ENCODE measurements at places on chromosomes 4 and X.
A peak's percentile ranks its signal among the peaks of the same experiment; 100 is the strongest.

DNA sequence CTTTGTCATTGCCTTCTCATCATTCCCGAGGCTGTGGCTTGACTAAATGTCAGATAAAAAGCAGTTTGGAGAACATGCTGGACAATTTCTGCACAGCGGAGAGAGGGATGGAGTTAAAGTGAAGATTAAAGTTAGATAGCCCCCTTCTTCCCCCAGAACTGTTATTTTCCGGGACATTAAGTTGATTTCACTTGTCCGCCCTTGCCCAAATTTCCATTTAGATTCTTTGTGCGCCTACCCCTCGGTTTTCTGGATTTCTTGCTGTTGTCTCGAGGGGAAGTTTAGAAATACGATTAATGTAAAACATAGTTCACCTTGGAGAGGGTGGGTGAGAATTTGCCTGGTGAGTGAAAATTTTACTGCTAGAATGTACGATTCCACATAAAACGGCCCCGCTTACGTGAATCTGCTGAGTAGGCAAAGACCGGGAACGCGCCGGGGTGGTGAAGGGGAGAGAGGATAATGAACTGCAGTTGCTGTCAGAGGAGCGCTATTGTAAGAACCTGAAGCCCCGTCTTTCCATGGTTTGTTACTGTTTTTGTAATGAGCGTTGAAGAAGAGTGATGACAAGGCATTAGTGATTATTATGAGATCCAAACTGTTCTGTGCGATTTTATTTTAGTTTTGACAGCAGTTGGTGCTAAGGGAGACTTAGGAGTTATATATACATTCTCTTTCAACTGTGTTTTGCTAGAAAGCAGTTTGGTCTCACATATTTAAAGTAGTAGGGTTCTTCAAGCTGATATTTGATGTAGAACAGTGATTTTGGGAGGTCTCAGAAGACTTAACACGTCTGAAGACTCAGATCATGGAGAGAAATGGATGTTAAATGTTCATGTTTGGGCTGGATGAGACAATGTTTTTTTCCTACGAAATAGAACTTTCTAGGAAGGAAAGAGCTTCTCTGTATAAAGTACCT, 73.0 kb downstream of the AFF1 start:
- peak; percentile 14 for DNase-seq

DNA sequence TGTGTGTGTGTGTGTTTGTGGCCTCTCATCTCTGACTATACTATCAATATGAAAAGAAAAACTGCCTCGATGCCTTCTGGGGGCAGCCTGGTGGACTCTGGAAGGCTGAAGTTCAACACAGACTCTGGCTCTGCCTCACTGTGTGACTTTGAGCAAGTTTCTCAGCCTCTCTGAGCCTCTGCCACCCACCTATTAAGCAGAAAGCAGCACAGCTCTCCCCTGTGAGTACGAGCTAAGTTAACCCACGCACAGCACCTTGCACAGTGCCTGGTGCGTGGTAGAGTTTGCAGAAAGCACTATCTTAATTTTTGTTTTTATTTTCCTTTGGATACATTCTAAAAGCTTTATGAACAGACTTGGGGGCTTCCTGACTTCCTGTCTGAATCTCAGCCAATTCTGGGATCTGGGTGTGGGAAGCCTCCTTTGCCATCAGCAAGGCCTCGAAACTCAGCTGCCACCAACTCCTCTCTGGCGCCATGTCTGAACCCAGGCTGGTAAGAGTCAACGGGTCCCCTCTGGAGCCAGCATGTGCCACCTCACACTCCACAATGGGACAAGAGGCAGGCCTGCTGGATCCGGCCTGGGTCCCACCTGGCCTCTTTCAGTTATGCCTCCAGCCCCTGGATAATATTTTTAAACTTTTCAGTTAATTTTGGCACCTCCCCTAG, 57.3 kb downstream of the JAKMIP1 start:
- DNase-seq, result no peak

DNA sequence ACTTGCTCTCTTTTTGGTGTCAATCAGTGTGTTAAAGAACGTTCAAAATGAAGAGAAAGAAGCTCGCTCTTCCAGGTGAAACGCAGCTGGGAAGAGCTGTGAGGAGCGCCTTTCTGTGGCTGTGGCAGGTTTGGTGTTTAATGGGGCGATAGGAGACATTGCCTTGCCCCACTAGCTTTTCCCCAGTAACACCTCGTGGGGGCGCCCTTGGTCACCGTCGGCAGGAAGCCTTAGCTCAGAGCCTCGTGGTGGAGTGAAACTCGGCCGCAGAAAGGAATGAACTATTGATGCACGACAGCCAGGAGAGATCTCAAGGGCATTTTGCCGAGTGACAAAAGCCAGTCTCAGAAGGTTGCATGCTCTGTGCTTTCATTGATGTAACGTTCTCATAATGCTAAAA, 65.1 kb downstream of the GPR143 start:
- DNase-seq, result no peak

DNA sequence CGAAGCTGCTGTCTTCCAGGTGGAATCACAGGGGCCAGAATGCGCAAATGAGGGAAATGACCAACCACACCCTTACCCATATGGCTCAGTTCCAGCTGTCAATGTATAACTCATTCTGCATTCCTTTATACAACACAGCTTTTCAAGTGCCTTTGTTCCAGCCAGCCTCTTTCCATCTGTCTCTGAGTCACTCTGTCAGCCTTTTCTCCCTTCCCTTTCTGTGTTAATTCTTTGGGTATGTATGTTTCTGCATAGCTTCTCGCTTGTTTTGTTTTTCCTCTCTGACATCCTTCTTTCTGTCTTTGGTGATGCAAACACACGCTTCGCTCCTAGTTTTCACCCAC, 54.5 kb downstream of the RS1 start:
- no peak for DNase-seq

- DNase-seq, result no peak
Observed at GRCh38 chrX:54920610-54921426, at the start of gene TRO. Gene TRO (plus strand): TSS chrX:54920824. CDS start chrX:54922247, 1,423 bp downstream.

GRCh38 chr4:189304809-189305208, 635.9 kb upstream of the FRG1 start:
- DNase-seq, result no peak

DNA sequence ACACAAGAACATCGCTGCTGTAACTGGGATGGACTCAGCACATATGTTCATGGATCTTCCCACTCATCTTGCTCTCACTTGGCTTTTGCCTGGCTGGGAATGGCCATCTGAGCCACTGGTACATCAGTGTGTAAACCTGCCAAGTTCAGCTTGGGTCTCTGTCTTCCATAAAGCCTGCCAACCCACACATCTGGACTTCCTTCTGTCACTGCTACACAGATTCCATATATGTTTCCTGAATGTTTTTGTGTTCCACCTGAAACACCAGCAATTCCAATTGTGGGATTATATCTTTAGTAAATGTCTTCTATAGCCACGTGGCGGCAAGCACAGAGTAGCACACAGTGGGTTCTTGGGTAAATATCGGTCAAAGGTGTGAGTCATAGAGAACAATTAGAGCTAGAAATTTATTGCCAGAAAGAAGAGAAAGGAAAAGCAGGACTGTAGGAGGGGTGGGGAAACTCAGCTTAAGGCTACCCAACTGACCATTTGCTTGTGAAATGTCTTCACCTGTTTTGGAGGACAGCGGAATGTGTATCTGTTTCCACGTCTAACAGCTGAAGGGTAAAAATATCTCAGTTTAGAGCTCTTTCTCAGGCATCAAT, 125.9 kb downstream of the MFAP3L start:
- DNase-seq, result no peak

DNA sequence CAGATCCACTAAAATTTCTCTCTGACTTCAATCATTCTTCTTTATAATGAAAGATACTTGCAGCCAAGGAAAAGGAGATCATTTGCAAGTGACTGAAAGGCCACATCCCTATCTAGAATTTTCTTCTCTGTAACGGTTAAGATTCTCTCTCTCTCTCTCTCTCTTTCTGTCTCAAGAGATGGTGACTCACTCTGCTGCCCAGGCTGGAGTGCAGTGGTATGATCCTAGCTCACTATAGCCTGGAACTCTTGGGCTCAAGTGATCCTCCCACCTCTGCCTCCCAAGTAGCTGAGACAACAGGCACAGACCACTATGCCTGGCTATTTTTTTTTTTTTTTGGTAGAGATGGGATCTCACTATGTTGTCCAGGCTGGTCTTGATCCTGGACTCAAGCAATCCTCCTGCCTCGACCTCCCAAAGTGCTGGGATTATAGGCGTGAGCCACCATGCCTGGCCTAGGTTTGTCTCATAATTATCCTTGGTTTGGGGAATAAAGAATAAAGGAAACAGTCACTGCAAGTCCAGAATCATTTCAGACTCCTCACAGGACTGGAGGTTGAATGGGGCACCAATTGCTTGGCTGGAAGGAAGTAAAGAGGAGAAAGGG, 33.3 kb upstream of the GALNT7 start:
- DNase-seq, result no peak

DNA sequence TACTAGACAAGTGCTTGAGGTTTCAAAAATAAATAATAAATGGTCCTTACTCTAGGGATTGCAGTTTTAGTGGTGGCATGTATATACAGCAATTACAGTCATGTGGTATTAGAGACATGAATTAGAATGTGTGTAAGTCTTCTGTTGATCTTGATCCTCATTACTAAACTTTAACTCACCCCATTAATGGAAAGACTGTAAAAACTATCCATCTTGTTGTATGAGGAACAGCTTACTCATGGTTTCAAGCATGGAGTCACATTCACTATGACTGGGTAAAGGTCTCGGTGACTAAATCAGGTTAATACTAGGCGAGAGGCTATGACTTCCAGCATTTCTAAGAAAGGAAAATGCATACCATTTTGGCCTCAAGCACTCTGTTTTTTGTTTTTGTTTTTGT, 107.0 kb upstream of the HPGD start:
- DNase-seq, result no peak

GRCh38 chr4:5753366-5753765, 42.4 kb downstream of the EVC start:
- DNase-seq, result no peak

- DNase-seq, result no peak
Observed at GRCh38 chr4:157674699-157675098, 454.2 kb downstream of the GRIA2 start.

DNA sequence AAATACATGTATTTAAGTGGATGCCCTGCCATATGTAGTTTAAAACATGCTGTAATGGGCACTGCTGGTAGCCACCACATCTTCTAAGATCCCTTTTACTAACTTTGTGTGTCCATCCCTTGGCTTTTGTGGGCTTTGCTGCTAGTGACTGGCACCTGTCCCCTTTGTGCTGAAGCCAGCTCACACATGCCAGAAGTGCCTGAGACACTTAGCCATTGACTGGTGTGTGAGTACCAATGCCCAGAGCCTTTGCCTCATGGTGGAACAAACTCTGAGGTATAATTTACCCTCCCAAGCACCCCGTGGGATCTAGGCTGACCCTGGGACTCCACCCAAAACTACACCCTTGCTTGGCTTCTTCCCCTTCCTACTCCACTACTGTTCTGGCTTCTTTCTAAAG, 33.0 kb downstream of the ARHGAP6 start:
- DNase-seq, result no peak

DNA sequence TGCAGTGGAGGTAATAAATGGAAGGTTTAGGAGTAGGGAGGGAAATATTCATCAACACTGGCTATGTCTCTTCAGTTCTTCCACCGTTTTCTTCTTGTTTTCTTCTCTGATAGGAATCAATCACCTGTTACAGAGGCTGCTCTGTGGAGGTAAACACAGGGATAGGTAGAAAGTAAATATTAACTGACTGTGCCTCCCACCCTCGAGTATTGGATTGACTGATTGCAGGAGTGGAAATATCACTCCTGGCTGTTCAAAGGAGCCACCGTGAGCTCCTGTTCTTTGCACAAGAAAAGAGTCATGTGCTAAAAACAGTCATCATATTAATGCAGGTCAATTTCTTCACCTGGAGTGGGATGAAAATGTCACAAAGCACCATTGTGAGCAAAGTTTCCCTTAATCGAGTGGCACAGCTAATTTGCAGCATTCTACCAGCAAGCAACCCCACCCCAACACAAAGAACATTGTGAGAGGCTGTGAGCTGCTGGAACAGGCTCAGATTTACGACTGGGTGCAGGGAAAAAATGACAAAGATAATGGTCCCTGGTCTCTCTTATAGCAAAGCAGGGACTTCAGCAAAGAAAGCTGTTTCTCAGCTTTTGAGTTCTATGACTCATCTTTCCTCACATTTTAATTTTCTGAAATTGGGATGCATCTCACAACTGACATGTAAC, 113.7 kb upstream of the TSPAN5 start:
- no peak for DNase-seq

- no peak for DNase-seq
Observed at GRCh38 chrX:39894683-39895082, 203.1 kb downstream of the BCOR start.

GRCh38 chrX:14083783-14084182, 54.1 kb upstream of the GEMIN8 start:
- no peak for DNase-seq

- DNase-seq, result no peak
Observed at GRCh38 chr4:173707658-173708419, 177.8 kb upstream of the HAND2 start.

- DNase-seq, result no peak
Observed at GRCh38 chr4:85617202-85617601, 142.3 kb downstream of the ARHGAP24 start.
